ENCODE measurements at places on chromosomes 12 and 14.

DNA sequence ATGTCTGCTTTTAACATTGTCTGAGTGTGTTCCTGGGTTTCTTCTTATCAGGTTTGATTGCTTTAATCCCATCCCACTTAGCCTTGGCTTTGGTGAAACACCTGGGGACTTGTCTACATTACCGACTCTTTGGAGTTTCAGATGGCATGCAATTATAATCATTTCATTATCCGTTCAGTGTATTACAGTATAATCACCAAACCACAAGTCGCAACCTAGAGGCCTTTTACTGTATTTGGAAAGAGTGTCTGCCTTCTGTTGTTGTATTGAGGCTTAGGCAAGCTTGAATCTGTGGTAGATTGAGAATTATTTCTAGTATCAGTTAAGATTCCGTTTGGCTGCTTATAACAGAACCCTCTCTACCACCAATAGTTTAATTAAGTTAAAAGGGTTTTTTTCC is 103.9 kb downstream of the TGFB3 start:
- DNase-seq = no peak

- no peak for DNase-seq
Measured at GRCh38 chr12:117059156-117059555, 40.1 kb downstream of the TESC start.

GRCh38 chr12:95326855-95327254 is 109.2 kb downstream of the VEZT start:
- no peak for DNase-seq

- no peak for DNase-seq
Measured at GRCh38 chr14:81868172-81868571, 334.5 kb upstream of the SEL1L start.

GRCh38 chr12:68422956-68423574 is 90.9 kb upstream of the MDM1 start:
- no peak for DNase-seq

DNA sequence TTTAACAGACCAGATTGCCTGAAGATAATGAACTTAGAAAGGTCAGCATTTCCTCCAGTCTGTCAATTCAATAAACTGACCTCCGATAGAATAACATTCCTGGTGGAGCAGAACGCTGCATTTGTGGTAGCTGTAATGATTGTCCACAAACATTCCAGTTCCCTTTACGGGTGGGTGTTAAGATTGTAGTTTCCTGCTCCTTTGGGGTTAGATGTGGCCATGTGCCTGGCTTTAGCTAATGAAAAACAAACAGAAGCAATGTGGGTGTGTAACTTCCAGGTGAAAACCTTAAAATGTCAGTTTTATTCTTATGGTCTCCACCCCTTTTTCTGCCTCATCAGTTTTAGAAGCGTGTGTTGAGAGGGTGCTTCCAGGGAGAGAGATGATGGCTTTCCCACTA is 217.3 kb upstream of the CRY1 start:
- DNase-seq = no peak

GRCh38 chr12:104551-105081 is 38.0 kb downstream of the IQSEC3 start:
- DNase-seq = no peak

DNA sequence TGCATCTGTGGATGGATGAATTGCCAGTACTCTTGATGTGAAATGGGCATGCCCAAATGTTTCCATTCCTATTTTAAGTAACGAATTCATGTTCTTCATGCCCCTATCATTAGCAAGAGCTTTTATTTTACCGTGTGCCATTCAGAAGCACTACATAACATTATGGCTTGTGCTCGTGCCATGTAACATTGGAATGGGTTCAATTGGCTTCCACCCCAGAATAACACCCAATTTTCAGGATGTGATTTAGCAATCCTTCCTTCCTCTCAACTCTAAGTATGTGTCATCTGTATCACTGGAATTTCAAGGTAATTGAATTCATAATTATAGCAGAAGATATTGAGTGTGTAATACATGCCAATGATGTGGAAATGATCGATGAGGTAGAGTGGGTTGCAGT is 145.8 kb upstream of the TMPO start:
- DNase-seq = no peak

GRCh38 chr12:49972641-49973360 is at the start of gene AQP6:
Gene AQP6, plus strand, starts transcription at chr12:49972947. Its CDS starts 227 bp downstream, at chr12:49973174.
- no peak for DNase-seq

GRCh38 chr14:99655521-99655920 is 10.6 kb downstream of the HHIPL1 start:
- DNase-seq = no peak

DNA sequence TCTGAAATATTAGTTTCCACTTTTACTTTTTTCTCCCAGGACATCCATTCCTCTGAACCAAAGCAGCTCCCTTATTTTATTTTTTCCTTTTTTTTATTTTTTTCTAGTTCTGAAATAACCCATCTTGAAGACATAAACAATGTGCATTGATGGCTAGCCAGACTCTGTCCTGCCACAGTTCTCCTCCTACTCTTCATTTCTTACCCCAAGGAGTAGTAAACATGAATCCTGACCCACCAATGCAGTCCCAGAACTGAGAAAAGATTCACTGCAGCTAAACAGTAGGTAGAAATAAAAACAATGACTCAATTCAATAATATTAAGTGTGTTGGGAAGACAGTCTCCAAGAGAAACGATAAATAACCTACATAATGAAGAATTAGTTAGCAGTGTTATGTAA is 65.7 kb upstream of the NOVA1 start:
- no peak for DNase-seq

DNA sequence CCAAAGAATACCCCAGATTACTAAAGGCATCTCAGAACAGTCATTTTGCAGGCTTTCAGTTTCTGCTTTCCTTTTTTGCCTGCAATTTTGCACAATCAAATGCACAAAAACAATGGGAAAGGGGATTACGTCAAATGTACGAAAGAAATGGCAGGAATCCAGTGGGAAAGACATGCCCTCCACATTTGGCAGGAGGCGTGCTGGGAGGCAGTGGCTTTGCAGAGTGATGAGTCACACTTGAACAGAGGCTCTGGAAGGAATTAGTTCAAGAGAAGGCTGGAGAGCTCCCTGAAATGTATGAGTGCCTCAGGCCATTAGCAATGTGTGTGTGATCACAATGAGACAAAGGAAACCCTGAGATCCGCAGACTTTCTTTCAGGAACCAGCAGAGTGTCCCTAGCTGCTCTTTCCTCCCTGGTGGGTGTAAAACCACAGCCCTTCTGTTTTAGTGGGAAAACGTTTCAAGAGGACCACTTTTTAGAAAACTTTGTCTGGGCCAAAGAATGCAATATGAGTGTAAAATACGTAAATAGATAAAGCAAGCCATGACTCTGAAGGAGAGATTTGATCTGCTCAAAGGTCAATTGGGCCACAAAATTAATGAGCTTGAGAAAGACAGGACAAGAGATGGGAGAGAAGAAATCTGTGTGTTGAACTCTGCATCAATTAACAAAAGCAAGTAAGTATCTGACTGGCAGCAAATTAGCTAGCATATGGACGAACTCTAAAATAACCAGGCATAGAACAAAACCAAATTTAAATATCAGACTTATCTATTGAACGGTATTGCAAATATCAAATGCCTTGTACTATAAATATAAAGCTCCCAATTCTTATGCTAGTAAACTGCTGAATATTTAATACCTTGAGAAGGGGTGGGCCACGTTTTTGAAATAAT is 155.4 kb upstream of the PDE3A start:
- peak; percentile 99 for DNase-seq

DNA sequence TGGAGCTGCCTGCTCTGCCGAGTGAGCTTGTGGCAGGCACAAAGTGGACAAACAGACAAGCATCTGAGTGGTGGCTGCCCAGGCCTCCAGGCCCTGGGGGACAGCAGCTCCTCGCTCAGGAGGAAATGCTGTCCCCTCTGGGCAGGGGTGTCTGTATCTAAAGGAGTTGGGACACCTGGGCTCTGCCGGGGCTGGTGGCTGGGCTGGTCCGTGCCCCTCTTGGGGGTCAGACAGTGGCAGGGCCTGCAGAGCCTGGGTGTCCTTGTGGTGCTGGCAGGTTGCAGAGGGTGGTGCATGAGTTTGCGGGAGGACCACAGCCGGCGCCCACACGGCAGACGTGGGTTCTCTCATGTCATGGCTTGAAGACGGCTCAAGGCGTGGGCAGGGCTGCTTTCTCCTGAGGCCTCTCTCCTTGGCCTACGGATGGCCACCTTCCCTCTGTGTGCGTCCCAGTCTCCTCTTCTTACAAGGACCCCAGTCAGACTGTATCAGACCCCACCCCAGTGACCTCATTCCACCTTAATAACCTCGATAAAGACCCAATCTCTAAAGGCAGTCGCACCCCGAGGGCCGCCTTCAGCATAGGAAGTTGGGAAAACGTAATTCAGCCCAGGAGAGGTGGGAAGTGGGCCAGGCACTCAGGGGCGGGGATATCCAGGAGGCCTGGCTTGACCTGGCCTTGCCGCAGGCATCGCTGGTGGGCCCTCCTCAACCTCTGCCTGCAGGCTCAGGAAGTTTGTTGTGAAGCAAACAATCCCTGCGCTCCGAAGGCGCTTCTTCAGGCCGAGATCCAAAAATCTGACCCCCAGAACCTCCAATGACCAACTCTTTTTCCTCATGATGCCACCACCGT is 110.0 kb downstream of the KIF26A start:
- DNase-seq = no peak

DNA sequence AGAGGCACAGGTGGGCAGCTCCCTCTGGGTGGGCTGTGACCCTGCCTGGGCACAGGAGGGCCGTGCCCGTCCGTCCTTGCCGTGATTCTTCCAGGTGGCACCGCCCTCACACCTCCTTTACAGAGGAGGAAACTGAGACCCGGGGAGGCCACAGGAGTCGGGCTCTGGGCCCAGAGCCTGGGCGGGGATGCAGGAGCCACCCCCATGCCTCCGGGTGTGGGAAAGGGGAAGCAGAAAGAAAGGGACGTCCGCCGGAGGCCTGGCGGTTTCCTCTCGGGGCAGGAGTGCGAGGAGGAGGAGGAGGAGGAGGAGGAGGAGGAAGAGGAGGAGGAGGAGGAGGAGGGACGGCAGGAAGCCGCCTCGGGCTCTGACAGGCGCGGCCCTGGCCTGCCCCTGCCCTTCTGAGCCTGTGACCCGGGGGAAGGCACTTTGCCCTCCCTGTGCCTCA is 23.0 kb downstream of the SH2B3 start:
- no peak for DNase-seq

DNA sequence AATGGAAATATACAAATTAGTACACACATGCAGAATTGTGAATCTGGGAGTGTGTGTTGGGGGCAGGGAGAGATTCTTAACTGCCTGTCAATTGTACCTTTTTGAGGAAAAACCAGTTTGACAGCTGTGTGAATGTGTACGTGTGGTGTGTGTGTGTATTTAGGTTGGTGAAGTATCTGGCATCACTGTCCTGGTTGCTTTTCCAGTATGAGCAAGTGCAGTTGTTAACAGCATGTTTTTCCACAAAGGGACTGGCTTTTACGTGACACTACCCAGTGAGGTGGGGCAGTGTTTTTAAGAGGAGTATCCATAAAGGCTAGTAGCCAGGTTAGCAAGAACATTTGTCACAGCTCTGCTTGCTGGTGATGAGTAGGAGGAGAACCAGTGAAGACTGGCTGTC is 56.1 kb downstream of the DAAM1 start:
- DNase-seq = no peak

DNA sequence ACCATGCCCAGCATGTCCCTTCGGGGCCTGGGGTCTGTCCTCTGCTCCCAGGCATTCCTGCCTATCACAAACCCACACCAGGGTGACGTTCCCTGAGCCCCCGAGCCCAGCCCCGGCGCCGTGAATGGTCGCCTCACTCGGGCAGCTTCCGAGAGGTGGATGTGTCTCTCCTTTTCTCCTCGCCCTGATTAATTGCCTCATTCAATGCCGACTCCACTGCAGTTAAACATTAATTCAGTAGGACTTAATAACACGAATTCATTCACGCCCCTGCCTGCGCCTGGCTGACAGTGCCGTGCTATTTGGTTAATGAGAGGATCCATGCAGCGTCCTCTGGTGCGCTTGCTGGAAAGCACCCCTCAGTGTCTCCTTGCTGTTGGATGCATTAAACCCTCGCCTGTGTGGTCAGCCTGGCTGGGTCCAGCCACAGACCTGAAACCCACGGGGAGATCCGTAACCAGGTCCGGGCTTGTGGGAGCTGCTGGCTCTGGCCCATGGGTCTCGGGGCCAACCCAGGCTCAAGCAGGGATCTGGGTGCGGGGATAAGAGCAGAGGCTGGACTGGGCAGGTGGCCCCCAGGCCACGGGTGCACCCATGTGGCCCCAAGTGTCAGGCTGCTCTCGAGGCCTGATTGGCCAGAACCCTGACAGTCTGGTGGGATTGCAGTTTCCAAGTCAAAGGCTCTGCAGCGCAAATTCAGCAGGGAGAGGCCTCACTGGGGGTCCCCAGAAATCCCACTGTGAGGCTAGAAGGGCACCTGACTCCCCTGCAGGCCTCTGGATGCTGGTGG is 55.4 kb downstream of the FBRSL1 start:
- DNase-seq = no peak

DNA sequence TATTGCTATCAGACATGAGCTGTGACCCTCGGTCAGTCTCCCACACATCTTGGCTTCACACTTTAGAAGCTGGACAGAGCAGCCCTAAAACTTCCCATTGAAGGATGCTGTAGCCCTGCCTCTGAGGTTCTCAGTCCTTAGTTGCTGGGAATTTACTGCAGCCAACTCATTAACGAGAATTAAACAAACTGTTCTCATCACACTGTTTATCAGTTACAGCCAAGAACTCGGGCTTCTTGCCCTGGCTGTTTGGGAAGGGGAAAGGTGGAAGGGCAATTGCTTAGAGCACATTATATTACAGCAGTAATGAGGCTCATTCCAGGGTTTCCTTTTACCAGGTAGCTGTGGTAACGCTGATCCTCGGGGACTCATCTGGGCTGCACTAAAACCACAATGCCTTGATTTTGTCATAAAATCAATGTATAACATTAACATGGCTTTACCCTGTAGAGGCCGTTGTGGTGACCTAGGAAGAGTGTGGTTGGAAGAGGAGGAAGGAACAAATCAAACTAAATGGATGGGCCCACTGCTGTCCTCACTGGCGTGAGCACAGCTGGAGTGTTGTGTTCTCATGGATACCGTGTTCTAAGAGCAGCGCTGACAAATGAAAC is 87.1 kb downstream of the GPR135 start:
- DNase-seq = no peak

GRCh38 chr12:75724928-75725312 is 213.5 kb upstream of the KRR1 start:
- DNase-seq = no peak

- DNase-seq = no peak
Measured at GRCh38 chr12:40055228-40055579, 50.7 kb downstream of the SLC2A13 start.

DNA sequence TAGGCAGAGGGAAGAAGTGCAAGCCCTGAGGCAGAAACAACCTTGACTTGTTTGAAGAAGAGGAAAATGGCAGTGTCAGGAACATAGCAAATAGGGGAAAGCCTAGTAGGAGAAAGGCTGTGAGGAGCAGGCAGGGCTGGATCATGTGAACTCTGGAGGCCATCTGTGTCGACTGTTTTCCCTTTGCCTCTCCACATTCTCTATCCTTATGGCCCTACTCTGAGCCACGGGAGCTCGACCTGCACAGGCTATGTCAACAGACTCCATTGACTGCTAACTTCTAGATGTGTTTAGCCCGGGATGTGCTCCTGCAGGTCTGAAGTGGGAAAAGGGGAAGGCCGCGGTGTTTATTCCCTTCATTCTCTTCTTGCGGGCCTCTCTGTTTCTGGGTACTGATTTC is 35.2 kb downstream of the EGLN3 start:
- DNase-seq = no peak

- DNase-seq = no peak
Measured at GRCh38 chr14:94864387-94865195, 94.7 kb upstream of the GSC start.

- peak; percentile 18 for DNase-seq
Measured at GRCh38 chr12:104291867-104292524, 11.5 kb upstream of the EID3 start.

- DNase-seq = no peak
Measured at GRCh38 chr12:7361265-7361664, 57.4 kb downstream of the ACSM4 start.
